NCI-H526 treated with DMSO at 0.1 percent for 48 hours (cell line): ENCODE measurements at places on chromosomes 3 and 15.
A peak's percentile ranks its signal among the peaks of the same experiment; 100 is the strongest.

DNA sequence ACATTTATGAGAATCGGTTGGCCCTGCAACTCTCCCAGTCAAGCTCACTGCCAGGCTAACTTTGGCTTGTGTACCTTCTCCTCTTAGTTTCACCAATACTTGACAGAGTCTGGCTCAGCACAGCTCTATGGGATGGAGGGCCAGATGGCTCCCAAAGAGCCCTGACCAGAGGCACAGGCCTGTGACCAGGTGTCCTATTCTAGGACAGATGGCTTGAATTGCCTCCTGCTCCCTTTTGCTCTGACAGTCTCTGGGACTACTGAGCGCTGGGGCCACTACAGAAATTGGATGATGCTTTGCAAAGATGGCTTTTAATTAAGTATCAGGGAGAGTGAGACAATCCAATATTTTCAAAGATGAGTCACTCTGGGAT lies 10.3 kb upstream of the ARID3B start:
- no peak for DNase-seq

- peak; percentile 16 for DNase-seq
Measured at GRCh38 chr3:42057561-42058211, 33.5 kb upstream of the TRAK1 start.

- no peak for DNase-seq
Measured at GRCh38 chr15:89358435-89358754, 23.8 kb upstream of the POLG start.

GRCh38 chr3:146746190-146746589 lies 141.0 kb upstream of the PLSCR5 start:
- no peak for DNase-seq

DNA sequence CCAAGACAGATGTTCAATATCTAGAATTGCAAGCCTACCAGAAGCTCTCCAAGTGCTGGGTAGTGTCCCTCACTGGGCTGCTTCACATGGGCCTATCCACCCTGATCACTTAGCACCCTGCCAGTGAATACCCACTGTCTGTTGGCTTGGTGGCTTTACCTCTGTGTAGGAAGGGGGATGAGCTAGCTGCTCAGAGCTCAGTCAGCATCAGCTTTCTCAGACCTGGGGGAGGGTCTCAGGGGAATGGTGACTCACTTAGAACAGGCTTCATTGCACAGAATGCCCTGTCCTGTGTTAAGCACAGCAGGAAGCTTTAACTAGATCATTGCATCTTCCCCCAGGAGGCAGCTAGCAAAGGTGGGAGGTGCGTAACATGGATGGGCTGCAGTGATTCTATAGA lies 209.8 kb downstream of the PDCD6IP start:
- DNase-seq = no peak

DNA sequence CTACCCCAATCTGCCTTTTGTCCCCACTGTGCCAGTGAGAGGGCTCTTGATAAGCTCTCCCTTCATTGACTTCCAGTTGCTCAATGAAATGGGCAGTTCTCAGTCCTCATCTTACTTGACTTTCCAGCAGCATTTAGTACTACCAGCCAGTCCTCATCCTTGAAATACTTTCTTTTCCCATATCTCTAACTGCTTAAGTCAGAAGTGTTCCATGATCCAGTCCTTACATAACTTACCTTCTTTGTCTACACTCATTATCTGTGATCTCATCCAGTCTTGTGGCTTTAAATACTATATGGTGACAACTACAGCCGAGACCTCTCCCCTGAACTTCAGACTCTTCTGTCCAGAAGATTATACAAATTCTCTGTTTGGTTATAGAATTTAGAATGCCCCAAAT lies 28.7 kb downstream of the RARRES1 start:
- DNase-seq = no peak

- no peak for DNase-seq
Measured at GRCh38 chr3:191523148-191523547, 62.2 kb downstream of the PYDC2 start.

GRCh38 chr3:169699536-169700050 lies 36.1 kb upstream of the MECOM start:
- DNase-seq = no peak

DNA sequence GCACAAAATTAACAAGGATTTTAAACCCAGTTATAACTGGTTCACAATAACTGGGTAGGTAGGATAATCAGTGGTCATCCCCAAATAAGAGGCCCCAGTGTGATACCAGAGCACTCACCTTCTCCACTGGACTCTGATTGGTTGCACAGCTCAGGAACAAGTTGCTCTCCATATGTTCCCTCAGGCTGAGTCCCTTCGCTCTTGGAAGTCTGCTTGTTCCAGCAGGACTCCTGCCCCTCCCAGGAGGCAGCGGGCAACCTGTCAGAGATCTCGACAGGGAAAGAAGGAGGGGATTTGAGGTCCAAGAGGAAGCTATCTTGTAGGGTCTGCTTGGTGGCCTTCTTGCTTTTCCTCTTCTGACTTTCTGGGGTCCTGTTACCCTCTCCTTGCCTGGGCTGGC lies 51.6 kb upstream of the HEG1 start:
- DNase-seq = no peak

- DNase-seq = no peak
Measured at GRCh38 chr15:58555162-58556027, 123.6 kb downstream of the LIPC start.

GRCh38 chr15:96053781-96054428 lies 276.6 kb upstream of the NR2F2 start:
- no peak for DNase-seq

GRCh38 chr3:63862804-63863149 lies 828 bp downstream of the THOC7 start:
- peak; percentile 16 for DNase-seq

- DNase-seq = no peak
Measured at GRCh38 chr15:73326157-73326556, 42.6 kb downstream of the HCN4 start.

- DNase-seq = no peak
Measured at GRCh38 chr3:8562081-8562595, 60.5 kb downstream of the LMCD1 start.

GRCh38 chr3:72142028-72142427 lies 357.1 kb upstream of the PROK2 start:
- no peak for DNase-seq

- no peak for DNase-seq
Measured at GRCh38 chr3:171164067-171164465, 137.5 kb upstream of the SLC2A2 start.

GRCh38 chr3:151206201-151206600 lies 3.2 kb upstream of the GPR171 start:
- no peak for DNase-seq
